GM04503 (cell line): ENCODE measurements at places on chromosomes 16 and 17.

DNA sequence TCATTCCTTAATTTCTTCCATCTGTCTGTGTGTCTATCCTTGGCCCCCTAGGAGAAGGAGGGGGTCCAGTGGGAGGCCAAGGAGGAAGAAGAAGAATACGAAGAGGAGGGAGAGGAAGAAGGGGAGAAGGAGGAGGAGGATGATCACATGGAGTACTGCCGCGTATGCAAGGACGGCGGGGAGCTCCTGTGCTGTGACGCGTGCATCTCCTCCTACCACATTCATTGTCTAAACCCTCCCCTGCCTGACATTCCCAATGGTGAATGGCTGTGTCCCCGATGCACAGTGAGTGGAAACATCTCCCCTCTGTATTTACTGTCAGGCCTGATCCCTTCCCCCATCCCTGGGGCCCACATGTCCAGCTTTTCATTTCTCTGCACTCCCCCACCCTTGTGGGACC is 6.3 kb downstream of the CHD3 start:
- DNase-seq: no peak

GRCh38 chr17:7094652-7095019 is 14.6 kb upstream of the CLEC10A start:
- DNase-seq: no peak

DNA sequence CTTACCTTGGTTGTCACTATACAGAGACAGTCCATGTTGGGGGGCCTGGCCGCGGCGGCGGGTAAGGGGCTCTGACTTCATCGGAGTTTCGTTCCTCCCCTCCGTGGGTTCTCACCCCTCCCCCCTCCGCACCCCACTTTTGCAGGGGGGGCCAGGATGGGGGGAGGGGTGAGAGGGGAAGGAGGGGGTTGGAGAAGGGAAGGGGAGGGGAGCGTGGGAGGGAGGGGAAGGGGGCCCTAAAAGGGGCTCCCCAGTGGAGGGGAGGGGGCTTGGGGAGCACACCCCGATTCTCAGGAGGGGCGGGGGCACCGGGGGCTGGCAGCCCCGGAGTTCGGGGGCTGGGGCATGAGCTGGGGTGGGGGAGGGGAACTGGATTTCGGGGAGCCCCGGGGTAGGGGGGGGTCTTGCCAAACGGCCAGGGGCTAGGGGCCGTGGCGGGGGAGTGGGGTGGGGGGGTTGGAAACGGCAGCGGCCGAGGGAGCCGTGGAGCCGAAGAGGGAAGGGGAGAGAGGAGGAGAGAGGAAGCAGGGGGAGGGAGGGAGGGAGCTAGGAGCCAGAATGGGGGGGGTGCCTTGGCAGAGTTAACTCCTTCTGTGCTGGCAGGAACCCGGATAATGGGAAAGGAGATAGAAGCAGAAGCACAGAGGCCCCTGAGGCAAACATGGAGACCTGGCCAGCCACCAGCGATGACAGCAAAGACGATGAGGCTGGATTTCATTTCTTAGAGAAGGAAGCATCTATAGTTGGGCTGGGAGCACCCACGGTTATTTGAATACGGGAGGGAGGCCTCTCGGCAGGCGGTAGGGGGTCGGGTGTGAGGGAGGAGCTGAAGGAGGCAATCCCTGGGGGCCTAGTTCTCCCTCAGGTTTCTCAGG is 2.3 kb downstream of the DLG4 start:
- no peak for DNase-seq

DNA sequence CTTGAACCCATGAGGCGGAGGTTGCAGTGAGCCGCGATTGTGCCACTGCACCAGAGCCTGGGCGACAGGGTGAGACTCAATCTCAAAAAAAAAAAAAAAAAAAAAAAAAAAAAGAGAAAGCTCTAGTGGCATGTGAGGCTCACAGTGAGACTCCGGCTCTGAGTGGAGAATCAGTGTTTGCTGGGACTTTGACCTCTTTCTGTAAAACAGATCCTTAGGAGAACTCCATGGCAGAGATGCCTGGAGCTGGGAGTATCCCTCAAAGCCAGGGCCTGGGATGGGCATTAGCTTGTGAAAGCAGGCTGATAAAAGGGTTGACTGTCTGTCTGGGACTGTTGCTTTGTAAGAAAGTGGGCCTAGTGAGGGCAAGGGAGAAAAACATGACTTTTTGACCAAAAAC is 46.4 kb downstream of the ZNF207 start:
- no peak for DNase-seq

GRCh38 chr16:50381679-50382440 is 13.1 kb upstream of the BRD7 start:
- no peak for DNase-seq
